Renal pelvis (tissue), 12 donors: ENCODE measurements at places on chromosomes 5 and 9. TPM values are rescaled to one million over a fixed set of nuclear protein-coding genes. Genes with fewer than 3 reads are reported as not detected.
A peak's percentile ranks its signal among the peaks of the same experiment; 100 is the strongest.

DNA sequence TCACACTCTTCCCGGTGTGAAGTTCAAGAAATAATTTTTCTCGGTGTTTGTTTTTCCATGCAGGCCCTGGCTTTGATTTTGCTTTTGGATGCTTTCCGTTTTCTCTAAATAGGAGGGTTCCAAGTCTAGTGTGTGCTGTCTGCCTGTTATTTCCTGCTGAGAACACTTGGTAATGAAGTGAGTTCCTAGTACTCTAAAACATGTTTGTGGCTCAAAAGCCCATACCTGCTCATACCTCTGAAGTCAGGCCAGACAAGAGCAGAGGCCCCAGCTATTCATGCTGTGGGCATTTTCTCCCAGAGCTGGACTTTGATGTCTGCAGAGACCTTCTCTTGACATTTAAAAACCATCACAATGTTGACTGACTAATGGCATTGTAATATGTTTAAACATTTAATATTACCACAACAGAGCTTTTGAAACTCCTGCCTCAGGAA, 211.2 kb downstream of the GOLPH3 start:
- DNase-seq = no peak

- DNase-seq = no peak
Measured at GRCh38 chr5:128409166-128409800, 128.8 kb downstream of the FBN2 start.

DNA sequence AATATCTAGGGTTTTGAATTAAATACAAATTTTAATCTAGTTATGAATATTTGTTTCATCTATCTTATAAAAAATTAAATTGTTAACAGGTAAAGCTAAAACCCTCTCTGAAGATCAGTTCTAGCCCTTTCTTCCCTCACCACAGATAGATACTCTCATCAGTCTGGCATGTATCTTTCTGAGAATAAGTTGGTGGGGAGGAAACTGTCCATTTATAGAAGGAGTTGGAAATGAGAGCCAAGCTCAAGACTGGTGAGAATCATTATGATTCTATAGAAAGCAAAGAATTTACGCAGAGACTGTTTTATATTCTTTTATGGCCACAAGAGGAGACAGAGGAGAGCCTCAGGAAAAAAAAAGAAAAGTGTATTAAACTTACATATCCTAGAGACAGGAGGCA, 59.0 kb downstream of the STARD4 start:
- DNase-seq = no peak

Gene TAF11L14
- polyA plus RNA-seq = not detected

- DNase-seq = no peak
Measured at GRCh38 chr5:151019331-151019730, 1.1 kb upstream of the GPX3 start.

Gene SLC46A2
- 0.16 TPM for polyA plus RNA-seq

DNA sequence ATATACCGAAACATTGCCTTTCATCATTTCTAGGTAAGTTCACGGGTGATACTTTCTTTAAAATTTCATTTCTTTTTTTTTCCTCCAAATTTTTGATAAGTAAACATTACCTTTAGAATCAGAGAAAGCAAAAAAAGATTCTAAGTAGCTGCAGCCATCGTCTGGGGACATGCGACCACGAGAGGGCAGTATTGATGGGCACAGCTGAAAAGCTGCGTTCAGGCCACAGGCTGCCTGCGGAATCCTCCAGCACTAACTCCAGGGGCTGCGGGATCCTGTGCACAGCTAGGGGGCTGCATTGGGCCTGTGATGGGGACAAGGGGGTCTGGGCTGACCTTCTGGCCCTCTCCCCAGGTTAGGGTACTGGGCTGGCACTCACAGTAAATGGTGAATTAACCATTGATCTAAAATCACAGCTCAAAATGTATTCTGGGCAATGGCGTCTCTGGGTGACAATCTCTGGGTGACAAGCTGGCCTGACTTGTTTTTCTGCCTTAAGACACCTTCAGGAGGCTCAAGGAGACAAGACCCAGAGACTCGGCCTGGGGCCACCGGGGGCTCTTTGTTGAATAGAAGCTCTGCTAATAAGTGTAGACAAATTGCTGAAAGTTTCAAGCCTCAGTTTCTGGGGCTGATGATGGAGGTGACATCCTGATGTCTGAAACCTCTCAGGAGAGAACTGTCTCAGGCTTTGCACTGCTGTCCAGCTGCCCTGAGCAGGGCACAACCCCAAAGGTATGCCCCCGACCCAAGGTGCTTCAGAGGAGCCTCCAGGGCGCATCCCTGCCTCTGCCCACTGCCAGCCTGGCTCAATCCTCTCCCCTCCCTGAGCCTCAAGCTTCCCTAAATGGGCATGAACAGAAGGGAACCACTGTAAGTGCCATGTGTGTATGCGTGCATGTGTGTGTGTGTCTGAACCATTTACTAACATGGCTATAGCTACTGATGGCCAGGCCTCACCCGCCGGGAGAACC, 44.3 kb upstream of the SARDH start:
- DNase-seq = peak; percentile 69

GRCh38 chr5:151565971-151566370, 25.2 kb downstream of the FAT2 start:
- DNase-seq = no peak

DNA sequence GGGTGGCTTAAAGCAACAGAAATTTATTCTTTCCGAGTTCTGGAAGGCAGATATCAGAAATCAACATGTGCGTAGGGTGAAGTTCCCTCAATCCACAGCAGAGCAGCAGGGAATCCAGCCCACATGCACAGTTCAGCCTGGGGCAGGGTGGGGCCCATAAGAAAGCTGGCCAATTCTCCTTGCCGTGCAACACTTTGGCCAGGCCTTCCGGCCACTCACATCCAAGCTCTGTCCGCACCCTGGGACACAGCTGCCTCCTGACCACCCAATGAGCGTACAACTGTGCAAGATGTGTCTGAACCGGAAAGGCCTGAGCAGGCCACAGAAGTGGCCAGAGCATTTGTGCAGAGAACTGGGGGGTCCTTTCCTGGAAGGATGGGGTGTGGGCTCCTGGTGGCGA, 274.9 kb downstream of the GADD45G start:
- no peak for DNase-seq

DNA sequence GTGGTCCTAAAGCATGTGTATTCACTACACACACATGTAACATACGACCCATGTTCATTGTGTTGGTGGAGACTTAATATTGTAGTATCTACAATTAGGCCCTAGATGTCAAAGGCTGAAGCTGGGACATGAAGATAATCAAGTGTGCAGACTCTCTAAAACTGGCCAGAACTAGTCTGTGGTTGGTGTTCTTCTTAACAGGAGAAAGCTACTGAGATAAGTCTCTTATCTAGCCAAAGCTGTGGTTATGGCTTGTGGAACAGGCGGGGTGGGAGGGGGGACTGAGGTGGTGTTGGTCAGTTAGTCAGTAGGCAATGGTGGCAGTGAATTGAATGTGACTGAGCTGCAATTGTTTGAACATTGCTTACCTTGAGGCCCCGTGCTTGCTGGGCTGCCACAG, 112.7 kb upstream of the SLC24A2 start:
- no peak for DNase-seq

Gene PLPP6
- 17.3 TPM for polyA plus RNA-seq

- DNase-seq = no peak
Measured at GRCh38 chr5:133029416-133029815, 3.1 kb upstream of the ZCCHC10 start.

DNA sequence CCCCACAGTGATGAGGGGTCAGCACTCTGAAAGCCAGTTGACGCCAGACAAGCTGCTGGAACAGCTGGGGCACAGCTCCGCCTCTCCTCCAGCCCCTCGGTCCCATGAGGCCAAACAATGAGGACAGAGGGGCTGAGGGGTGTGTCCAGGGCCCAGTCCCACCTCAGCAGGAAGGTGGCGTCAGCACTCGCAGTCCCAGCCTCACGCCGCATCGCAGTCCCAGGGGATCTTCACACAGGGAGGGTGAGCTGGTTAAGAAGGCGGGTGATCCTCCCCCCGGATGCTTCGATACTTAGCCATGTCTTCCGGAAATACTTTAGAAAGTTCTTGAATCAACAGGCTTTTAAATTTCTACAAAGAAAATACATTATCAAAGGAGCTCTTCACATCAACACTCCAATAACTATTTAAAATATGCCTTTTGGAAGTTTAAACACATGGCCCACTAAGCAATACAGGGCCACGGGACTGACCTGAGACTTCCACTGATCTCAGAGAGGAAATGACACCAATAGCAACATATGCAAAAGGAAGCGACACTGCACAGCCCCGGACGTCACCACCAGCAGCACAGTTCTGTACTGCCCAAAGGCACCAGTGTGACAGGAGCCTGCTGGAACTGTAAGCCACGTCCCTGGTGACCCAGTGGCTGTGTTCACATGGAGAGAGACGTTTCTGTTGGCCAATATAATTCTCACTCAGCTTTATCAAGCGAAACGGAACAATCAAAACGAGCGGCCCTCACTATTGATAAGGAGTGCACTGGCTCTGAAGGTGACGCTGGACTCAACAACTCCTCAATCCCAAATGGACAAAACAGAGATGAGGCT, 5.9 kb downstream of the MED10 start:
- no peak for DNase-seq

DNA sequence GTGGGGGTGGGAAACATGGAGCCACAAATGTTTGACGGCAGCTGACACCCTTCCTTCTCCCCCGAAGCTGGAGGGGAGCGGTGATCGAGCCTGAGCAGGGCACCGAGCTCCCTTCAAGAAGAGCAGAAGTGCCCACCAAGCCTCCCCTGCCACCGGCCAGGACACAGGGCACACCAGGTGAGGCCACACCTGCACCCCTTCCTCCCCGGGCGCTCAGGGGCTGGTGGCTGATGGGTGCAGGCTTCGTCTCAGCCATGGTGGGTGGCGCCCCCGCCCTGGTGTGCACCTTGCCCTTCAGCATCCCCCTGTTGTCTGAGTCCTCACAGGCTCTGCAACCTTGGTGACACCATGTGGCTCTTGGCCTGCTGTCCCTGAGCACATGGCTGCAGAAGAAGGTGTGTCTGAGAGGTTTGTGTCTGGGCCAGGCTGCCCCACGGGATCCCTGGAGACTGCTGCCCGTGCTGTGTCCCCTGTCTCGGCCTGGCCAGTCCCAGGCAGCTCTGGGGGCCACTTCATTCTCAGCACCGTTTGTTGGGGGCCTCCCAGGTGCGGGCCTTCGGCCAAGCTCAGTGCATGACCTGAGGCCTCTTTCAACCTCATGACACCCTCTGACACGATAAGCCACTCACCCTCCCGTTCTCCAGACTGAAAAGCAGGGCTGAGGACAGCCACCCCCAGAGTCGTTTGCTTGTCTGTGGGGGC, 11.1 kb downstream of the MAN1B1 start:
- no peak for DNase-seq

Gene STK10
- 16.4 TPM for polyA plus RNA-seq
